Activated T-helper 2 cell treated with anti-CD3 and anti-CD28 coated beads, Interferon-gamma antibody, Interleukin-2, Interleukin-4, amounts not matched to agents 10 μg/mL and 5 μg/mL and 100 μg/mL, durations not matched to agents 14 hours and 24 hours and 36 hours (primary cell): ENCODE measurements at places on chromosomes 2 and 18. TPM values are rescaled to one million over a fixed set of nuclear protein-coding genes. Genes with fewer than 3 reads are reported as not detected.

Gene SLC5A6
- total RNA-seq: 70.7 and 73.9 TPM in 2 replicates

Gene CETN1
- not detected in 2 replicates for total RNA-seq

Gene ZNF892
- 4.7 and 4.8 TPM in 2 replicates for total RNA-seq

Gene TBR1
- total RNA-seq: 0.02 TPM in 1 of 2 replicates, not detected in the other

Gene REG3A
- not detected in 2 replicates for total RNA-seq

Gene CHN1
- 5.0 and 7.3 TPM in 2 replicates for total RNA-seq

Gene FSIP2
- 0.21 and 0.28 TPM in 2 replicates for total RNA-seq

Gene UGT1A8
- not detected in 2 replicates for total RNA-seq

Gene LYPD6B
- total RNA-seq: not detected in 2 replicates

Gene TRAPPC12
- 84.6 and 87.1 TPM in 2 replicates for total RNA-seq

Gene CACNB4
- total RNA-seq: 0.23 and 0.39 TPM in 2 replicates
